NCI-H1436 treated with DMSO at 0.1 percent for 48 hours (cell line): ENCODE measurements at places on chromosomes 2 and 18.
A peak's percentile ranks its signal among the peaks of the same experiment; 100 is the strongest.

DNA sequence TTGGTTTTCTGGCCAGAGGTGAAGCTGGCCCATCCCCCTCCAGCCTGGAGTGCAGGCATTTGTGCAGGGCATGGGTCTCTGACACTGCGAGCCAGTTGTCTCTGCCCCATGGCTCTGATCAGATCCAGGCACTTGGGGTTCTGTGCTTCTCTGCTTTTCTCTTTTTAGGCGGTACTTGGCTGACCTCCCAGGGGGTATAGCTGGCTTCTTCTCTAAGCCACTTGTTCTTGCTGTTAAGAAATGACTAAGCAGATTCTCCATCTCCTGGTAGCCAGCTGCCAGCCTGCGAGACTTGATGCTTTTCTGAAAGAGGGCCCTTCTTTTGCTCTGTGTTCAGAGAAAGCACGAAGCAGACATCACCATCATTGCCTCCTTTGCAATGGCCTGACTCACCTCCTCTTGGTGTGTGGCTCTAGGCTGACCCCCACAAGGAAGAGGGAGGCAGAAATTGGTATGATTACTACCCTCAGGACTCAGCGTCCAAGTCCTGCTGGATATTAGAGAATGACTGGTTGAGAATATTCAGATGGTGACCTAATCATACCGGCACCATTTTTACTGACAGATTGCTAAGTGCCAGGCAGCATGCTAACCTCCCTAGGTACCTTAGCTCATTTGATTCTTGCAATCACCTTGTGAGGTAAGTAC lies 32.7 kb downstream of the TNP1 start:
- no peak for DNase-seq

GRCh38 chr2:115011721-115012120 lies 569.3 kb downstream of the DPP10 start:
- no peak for DNase-seq

DNA sequence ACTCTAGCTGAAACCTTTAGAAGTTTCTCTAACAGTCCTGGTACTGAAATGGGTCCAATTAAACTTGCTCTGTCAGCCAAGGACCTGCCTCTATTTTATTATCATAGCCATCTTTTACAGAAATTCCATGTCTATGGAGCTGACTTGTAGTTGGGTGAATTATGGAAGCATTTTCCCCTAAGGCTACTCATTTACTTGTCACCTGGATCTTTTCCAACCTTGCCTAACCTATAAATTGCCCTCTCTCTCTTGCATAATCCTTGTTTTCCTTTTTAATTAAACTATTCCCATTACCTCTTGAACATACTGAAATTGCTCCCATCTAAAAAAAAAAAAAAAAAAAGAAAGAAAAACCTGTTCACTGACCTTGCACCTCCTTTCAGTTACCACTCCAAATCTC lies 74.6 kb upstream of the DOK6 start:
- DNase-seq = no peak

DNA sequence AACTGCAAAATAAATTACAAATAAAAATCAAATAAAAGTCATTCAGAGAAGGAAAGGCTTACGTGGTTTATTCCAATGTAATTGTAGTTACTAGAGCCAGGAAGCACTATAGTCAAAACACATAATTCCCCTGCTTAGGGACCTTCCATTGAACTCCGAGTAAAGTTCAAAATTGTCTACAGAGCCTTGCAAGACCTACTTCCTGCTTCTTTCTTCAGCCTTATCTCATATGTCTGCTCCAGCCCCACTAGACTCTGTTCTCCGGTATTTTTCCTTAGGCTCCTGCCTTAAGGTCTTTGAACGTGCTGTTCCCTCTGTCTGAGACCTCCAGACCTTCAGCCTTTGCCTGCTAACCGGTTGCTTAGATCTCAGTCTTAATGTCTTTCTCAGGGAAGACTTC lies 104.3 kb downstream of the ARL6IP6 start:
- DNase-seq = no peak

- peak; percentile 97 for DNase-seq
Measured at GRCh38 chr2:161905389-161906046, 168.5 kb downstream of the DPP4 start.

DNA sequence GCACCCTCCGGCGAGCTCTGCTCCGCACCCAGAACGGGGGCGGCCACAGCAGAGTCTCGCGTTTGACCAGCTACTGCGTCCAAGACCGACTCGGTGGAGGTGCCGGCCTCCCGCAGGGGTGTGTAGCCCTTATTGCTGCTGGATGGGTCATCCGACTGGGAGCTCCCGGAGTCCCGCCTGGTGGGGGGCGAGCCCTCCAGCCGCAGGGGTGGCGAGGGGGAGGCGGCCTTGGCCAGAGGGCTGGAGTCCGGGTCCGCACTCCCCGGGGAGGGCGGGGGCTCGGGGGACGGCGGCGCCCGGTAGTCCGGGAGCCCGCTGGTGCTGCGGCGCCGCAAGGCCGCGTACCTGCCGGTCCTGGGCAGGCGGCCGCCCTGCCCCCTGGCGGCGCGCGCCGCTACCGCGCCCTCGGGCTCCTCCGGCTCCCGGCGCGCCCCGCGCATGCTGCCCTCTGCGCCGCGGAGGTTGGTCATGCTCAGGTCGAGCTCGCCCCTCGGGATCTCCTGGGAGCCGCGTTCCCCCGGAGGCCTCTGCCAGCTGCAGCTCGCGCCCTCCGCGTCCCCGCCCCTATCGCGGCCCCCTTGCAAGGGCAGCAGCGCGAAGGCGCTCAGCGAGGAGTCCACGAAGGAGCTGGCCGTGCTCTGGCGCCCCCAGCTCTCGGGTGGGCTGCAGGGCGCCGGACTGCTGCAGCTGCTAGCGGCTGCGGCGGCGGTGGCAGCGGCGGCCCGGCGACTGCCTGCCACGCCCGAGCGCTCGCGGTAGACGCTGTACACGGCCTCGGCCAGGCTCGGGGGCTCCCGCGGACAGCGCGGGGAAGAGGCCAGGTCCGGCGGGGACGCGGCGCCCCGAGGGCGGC lies 4.8 kb downstream of the TMEM200C start:
- no peak for DNase-seq

DNA sequence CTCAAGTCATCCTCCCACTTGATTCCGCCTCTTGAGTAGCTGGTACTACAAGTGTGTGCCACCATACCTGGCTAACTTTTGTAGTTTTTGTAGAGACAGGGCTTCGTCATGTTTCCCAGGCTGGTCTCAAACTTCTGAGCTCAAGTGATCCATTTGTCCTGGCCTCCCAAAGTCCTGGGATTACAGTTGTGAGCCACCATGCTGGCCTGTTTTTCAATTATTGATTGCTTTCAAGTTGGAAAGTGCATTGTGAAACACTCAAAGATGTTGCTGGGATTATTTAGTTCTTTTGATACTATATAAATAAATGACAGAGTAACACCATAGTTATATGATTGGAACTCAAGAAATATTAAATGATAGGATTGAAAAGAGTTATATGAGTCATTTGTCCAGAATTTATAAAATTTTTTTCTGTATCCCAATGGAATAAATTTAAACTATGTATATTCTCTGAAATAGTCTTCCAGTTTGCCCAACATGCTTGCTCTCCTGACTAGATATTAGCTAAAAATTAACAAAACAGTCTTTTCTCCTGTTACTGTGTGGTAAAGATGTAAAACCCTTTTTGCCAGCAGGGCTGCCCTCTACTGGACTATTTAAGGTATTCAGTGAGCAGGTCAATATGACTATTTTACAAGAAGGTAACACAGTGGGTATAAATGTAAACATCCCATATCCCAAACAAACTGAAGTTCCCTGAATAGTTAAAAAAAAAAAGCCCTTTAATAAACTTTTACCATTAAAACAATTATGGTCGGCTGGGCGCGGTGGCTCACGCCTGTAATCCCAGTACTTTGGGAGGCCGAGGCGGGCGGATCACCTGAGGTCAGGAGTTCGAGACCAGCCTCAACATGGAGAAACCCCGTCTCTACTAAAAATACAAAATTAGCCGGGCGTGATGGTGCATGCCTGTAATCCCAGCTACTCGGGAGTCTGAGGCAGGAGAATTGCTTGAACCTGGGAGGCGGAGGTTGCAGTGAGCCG lies 42.7 kb downstream of the ACSL3 start:
- DNase-seq = no peak

GRCh38 chr2:225056330-225057073 lies 14.2 kb upstream of the DOCK10 start:
- DNase-seq = no peak

DNA sequence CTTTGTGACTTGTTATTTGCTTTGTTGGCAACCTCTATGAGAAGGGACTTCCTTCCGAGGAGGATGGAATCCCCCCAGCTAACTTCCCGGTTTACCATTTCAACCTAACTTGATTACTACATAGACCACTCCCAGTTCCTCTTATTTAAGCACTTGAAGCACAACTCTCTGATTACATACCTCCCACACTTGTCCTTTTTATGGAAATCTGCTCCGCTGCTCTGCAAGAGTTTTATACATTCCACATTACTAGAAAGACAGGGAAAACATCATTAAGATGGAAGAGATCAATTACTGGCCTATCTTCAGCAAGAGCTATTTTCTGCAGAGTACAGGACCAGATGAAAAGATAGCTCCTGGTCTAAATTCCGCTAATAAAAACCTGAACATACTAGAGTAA lies 160.0 kb upstream of the PGAP1 start:
- no peak for DNase-seq

- DNase-seq = no peak
Measured at GRCh38 chr18:37188016-37188791, 359.3 kb downstream of the KIAA1328 start.

DNA sequence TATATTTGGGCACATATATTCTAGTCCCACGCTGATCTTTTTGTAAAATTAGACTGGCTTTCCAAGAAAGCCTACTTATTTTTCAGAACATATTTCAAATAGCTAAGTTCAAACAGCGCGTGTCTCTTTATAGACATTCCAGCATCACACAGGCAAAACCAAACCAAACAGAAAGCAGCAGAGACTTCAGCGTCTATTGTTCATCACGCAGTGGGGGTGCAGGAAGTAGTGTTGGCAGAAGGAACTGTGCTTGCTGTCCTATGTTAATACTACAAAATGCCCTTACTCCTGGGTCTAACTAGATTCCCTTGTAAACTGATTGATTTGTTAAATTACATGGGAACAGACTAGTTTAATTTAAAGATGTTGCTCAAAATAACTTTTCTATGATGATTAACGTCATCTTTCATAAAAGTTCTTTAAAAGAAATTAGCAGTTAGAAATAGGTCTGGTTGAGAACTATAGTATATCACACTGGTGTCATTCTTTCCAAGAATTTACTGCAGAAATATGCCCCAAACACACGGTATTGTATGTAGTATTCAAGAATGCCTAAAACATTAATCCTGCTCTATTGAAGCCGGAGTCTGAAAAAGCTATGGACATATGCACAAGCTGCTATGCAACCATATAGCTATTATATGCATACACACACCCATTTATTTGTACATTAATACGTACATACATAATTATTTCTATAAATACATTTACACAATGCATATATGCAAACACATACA lies 436.3 kb downstream of the CBLN2 start:
- no peak for DNase-seq
